ENCODE measurements at places on chromosomes 12 and 14.

DNA sequence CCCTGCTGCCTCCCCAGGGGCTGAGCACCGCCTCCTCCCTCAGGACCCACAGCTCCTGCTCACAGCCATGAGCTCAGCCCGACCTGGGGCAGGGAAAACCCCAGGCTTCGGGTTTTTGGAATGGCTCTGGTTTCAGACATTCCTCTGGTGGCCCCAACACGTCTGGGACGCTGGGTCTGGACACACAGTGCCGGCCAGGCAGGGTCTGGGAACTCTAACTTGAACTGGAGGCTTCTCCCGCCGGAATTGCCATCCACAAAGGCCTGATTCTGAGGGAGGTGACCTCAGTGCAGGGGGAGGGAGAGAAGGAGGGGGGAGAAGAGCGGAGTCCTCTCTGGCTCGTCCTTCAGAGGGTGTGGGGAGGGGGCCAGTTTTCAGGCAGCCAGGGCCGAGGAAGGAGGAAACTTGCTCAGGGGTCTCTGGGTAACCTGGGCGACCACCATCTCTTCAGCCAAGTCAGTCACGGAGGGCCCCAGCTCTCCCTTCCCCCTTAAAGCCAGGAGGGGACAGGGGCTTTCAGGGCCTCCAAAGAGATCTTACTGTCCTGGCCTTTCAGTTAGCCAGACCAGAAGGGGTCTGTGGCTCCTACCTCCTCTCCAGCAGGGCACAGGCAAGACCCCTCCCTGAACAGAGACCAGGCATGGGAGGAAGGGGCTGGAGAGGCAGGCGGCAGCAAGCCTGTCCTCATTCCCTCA lies 19.4 kb downstream of the NCKAP5L start:
- DNase-seq, result no peak

DNA sequence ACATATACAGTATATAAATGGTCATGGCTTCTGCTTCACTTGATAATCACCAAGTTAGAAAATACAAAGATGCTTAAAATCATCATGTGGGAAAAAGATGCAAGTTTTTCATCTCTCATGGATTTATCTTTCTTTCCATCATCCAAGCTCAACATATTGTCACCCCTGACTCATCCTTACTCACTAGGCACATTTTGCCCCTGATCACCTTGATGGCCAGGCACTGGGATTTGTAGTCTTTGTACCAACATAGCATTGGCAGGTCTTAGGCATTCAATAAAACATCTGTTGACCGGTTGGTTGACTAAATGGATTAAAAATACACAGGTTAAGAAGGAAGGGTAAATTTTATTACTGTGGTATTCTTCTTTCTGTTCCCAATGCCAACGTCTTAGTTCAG lies 28.1 kb downstream of the KLHDC2 start:
- DNase-seq, result no peak

- DNase-seq, result no peak
Observed at GRCh38 chr14:85366226-85366625, 163.7 kb upstream of the FLRT2 start.

GRCh38 chr12:64821116-64821630 lies 3.3 kb upstream of the TBC1D30 start:
- no peak for DNase-seq

GRCh38 chr14:23556700-23557440 lies 799 bp downstream of the THTPA start:
- DNase-seq, result no peak

DNA sequence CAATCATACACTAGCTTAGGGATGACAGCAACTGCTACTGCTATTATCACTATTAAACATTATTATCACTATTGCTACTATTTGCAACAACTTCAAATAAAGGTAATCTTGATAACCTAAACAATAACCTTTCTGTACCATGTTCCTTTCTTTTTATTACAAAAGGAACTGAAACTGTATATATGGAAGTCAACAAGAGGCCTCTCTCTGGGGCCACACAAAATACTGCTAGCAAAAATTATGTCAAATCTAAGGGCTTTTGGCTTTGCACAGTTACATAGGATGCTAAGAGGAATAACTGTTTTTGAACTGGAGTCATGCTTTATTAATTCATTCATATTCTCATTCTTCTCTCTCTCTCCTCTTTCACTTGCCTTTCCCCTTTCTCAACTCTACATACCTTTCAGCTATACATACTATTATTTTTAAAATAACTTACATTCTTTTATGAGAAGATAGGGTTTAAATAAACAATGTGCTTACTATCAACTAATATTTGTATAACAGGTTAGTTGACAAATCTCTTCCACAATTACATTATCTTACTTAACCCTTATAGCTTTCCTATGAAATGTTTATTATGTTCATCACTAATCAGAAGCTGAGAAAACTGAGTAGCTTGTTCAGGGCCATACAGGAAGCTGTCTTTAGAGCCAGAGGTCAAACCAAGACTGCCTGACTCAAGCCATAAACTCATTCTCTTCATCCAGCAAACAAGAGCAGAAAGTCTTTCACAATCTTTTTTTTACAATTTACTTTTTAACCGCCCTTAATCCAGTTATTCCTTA lies 25.7 kb downstream of the SPTSSA start:
- DNase-seq, result peak; percentile 17

DNA sequence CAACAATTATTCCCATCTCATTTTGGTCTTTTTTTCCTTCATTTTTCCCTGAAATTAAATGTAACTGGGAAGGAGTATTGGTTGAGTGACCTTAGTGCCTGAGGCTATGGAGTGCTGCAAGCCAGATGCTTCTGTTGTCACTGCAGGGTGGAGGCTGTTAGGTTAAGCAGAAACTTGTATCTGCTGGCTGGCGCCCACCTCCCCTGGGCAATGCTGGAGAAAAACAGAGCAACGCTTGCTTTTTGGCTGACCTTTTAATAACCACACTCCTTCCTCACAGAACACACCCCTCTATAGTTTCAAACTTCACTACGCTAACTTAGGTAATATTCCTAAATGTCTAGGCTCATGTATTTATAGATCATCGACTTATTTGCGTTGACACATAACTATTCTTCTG lies 583.5 kb upstream of the NOVA1 start:
- DNase-seq, result no peak

DNA sequence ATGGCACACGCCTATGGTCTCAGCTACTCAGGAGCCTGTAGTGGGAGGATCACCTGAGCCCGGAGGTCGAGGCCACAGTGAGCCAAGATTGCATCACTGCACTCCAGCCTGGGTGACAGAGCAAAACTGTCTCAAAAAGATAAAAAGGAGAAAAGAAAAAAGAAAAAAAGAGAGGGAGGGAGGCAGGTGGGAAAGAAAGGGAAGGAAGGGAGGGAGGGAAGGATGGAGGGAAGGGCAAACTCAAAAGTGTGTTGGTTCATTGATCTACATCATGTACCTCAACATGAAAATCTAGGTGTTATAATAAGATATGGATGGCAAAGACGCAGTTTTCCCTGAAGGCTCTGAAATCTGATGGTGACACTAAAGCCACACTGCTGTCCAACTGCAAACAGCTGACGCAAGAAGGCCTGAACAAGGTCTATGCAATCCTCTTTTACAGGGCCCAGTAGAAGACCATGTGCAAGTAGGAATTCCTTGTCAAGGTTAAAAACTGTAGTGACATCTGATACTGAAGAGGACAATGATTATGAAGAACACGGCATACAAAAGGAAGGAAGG lies 143.6 kb downstream of the ITPR2 start:
- DNase-seq, result no peak

DNA sequence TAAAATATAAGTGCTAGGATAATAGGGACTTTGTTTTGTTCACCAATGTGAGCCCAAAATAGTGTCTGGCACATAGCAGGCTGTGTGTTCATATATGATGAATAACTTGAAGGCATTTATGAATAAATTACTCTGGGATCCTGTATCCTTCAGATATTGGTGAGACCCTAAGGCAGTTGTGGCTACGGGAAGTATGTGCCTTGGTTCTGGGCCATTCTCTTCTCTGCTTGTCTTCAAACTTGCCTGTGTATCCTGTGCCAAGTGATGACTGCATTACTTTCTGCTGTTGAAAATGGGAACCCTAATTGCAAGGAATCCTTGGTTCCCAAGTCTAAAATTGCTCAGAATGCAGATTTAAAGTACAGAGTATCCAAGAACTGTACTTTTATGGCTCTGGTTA lies 67.6 kb upstream of the KTN1 start:
- DNase-seq, result no peak

GRCh38 chr14:58690801-58691516 lies 53.2 kb downstream of the DACT1 start:
- DNase-seq, result no peak

DNA sequence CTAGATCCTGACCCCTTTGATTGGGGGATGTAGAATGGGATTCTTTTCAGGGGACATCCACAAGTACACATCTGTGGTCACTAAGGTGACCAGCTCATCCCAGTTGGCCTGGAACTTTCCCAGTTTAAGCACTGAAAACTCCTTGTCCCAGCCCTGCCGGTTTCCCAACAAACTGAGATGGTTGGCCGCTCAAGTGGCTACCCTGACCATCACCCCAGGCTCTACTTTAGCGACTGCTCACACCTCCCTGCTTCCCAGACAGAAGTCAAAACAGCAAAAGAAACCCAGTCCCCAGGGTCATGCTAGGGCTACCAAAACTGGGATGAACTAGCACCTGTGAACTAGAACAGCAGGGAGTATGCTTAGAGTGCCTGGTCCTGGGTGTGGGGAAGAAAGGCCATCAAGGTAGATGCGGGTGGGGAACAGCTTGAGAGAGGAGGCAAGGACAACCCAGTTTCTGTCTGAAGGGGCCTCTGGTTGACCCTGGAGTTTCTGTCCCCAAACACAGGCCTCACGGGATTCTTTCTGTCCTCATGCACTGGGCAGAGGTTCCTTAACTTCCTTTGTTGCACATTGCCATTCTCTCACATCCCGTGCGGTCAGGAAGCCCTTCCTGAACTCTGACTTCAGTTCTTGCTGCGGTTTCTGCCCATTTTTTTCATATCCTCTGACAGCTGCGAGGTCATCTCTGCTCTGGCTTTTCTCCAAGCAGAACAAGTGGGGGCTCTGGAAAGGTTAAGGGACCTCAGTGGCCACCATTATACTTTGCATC lies 1.6 kb downstream of the LTB4R start:
- no peak for DNase-seq

GRCh38 chr14:55600784-55601561 lies 21.0 kb downstream of the KTN1 start:
- DNase-seq, result no peak

- no peak for DNase-seq
Observed at GRCh38 chr14:97916669-97917568, 1119.7 kb downstream of the VRK1 start.

DNA sequence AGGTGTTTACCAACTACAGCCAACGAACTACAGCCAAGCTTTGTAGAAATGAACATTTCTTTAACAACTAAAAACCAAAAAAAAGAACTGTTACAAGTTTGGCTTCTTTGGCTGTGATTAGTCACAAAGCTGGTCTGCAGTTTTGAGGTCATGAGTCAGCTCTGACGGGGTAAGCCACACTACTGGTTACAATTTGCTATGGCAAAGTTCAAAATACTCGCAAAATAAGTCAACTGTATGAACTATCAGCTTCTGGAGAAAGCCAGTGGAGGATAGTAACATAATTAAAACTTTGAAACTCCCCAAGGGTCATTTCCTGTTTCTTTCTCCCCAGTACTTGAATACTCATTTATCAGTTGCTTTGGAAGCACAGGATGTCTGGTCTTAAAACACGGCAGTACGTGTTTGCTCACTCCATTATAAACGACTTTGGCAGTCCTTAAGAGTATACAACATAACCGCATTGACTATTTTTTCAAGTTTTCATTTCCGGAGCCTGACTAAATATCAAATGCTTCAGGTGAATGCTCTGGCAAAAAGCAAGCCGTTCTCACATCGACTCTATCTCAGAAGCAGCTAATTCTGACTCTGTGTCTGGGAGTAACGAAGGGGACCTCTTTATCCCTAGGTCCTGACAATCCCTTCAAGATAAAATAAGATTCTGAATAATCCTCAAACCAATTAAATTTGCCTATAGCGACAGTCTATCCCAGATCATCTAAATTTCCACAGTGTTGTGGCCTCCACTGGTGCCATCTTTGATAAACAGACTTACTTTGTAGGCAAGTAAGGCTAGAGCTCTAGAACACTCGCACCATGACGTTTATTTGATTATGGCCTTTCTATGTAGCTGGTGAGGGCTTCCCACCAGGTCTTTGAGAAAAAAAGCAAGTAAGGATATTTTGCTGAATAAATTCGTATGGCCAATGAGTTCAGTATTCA lies 10.6 kb downstream of the PHLDA1 start:
- no peak for DNase-seq

- no peak for DNase-seq
Observed at GRCh38 chr12:56699020-56699661, 11.1 kb upstream of the PTGES3 start.

DNA sequence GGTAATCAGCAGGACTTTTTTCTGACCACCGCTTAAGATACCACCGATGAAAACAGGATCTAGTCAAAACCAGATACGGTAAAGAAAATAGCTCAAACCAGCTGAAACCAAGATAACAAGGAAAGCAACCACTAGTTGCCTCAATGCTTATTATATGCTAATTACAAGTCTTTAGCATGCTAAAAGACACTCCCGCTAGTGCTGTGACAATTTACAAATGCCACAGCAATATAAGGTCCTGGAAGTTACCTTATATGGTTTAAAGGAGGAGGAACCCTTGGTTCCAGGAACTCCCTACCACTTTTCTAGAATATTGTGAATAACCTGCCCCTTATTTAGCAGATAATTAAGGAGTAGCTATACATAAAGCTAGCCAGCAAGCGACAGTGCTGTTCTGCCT lies 976.4 kb upstream of the SEL1L start:
- DNase-seq, result no peak

All from LNCaP clone FGC (cell line).